ENCODE measurements at places on chromosomes 6 and 20.

DNA sequence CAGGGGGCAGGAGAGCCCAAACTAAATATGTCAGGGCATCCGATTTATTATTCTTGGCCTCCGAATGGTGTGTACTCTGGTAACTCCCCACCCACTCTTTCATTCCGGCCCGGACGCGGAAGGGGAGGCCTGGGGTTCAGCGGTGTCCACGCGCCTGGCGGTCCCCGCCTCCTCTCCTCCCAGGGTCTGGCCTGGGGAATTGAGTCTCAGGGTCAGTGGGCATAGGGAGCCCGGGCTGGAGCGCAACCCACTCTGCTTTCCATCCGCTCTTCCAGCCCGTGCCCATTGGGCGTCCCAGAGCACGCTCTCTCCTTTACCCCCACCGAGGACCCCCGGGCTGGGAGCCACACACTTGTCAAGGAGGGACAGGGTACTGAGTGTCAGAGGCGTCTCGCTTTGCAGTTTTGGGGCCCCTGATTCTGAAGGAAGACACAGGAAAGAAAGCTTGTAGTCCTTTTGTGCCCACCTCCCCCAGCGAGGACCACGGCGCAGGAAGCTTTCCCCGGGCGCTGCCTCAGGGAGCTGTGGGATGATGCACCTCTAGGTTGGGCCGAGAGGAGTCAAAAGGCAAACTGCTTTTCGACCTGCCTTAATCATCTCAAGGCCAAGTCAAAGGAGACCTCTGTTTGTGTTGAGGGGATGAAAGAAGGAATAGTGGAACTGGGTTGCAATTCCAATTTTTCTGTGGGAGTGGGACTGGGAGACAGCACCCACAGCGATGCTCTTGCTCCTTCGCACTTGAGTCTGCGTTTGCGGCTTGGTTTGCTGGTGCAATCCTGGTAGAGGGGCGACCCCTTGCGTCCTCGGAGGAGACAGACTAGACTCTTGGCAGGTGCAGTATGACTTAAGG, 2.5 kb downstream of the RSPO3 start:
- peak; percentile 82 for DNase-seq

- no peak for DNase-seq
Measured at GRCh38 chr6:52347818-52348217, 14.1 kb upstream of the PAQR8 start.

GRCh38 chr6:143743301-143744166, 65.8 kb downstream of the PHACTR2 start:
- DNase-seq = no peak

DNA sequence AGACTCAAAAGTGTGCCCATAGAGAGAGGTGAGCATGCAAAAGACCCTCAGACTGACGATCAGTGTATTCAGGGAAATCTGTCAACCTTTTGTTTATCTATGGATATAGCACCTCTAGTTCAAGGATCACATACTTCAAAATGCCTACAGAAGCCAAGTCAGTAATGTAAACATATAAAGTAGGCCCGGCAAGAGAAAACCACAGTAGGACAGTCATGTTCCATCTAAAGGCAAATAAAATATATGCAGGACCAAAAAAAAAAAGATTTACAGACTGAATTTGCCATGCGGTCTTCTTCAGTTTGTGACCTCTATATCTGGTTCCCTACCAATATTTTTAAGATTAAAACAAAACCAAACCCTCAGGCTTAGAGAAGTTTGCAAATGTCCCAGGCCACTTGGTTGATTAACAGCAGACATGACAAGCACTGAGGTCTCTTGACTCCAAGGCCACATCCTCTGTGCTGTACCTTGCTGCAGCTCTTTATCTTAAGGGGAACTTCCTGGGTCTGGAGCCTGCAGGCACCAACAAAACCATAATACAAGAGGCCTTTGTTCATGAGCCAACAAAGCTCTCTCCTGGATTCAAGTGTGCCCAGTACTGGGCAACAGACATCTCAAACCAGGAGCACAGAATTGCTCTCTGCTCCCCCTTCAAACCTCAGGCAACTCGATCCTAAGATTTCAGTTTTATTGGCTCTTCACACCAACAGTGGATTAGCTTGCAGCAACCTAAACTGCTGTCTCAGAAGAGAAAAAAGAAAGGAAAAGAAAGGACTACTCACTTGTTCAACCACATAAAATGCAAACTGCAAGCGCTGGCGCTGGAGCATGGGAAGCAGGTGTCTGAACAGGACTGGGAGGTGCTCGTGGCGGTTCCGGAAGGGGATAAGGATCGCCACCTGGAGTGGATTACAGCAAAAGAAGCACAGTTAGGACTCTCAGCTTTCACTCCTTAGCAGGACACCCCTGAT, 71.7 kb downstream of the B4GALT5 start:
- no peak for DNase-seq

GRCh38 chr6:130776287-130776925, 50.8 kb upstream of the SMLR1 start:
- no peak for DNase-seq

- no peak for DNase-seq
Measured at GRCh38 chr6:167573461-167574215, 248.8 kb downstream of the TTLL2 start.

- DNase-seq = no peak
Measured at GRCh38 chr20:53370345-53370961, 223.2 kb downstream of the ZNF217 start.

DNA sequence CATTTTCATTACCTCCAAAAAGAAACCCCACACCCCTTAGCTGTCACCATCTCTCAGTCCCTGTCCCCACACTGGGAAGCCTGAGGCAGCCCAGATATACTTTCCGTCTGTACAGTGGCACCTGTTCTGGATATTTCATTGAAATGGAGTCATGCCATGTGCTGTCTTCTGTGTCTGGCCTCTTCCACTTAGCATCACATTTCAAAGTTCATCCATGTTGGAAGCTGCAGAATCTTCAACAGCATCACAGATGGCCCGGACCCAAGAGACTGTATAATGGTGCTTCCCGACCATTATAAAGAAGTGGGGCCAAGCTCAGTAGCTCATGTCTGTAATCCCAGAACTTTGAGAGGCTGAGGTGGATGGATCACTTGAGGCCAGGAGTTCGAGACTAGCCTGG, 58.4 kb downstream of the DLGAP4 start:
- no peak for DNase-seq

GRCh38 chr6:29961966-29962365, 19.6 kb downstream of the HLA-A start:
- no peak for DNase-seq

DNA sequence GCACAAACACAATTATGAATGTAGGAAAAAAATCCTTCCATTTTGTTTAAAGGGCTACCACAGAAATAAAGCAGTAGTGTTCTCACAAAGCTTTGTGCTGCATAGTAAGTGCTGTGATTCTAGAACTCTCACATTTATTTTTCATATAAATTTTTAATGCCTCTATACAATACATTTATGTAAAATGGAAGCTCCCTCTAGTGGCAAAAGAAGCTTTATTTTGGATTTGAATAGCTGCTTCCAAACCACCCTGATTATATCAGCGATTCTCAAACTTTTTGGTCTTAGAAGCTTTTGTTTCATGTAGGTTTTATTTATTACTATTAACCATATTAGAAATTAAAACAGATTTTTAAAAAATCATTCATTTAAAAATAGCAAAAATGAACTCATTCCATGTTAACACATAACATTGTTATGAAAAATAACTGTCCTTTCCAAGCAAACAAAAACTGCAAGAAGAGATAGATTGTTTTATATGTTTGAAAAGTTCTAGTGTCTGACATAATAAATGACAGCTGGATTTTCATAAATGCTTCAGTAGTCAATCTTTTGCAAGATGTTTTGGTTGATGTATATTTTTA, 38.4 kb downstream of the HS3ST5 start:
- DNase-seq = no peak
